NCI-H1105 (cell line): ENCODE measurements at places on chromosomes 16 and 17.

DNA sequence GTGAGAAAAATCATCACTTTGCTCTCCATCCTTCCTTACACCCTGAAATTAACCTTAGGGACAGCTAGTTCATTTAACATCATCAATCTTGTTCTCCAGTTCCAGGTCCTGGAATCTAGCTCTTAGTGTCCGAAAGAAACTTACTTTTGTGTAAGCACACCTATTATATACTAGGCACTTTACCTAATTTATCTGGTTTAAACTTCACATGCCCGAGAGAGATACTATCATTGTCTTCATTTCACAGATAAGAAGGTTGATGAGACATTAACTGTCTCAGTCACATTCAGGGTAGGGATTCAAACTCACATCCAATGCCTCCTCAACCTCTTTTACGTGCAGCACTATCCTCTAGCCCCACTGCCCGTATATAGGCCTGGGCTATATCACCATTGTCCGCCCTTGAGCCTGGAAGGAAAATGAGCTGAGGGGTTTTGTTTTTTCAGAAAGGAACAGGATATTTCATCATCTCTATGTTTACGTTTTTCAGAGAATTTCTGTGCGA lies 501 bp upstream of the AP2B1 start:
- DNase-seq = no peak

DNA sequence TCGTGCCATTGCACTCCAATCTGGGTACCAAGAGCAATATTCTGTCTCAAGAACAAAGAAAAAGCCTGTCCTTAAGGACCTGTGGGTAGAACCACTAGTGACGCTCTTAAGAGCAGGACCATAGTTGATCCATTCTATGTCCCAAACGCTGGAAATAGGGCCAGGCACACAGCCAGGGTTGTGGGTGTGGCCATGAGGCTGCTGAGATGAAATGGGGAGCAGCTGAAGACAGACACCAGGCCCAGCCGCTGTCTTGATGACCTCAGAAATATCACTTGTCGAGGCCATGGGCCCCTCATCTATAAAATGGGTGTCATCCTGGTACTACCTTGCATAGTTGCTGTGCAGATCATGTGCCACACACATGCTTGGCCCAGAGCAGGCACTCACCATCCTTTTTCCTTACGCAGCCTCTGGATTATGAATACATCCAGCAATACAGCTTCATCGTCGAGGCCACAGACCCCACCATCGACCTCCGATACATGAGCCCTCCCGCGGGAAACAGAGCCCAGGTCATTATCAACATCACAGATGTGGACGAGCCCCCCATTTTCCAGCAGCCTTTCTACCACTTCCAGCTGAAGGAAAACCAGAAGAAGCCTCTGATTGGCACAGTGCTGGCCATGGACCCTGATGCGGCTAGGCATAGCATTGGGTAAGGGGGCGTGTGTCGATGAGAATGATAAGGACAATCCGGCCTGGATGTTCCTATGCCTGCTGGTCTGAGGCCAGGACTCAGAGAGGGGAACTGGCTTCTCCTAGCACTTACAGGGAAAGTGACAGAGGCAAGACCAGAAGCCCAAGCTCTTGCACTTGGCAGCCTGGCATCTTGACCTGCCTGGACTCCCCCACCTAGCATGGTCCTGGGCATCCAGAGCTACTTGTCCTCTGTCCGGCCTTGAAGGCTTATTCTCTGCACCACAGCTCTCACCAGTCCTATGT lies 25.5 kb downstream of the CDH5 start:
- no peak for DNase-seq

GRCh38 chr17:17930674-17931073 lies 41.5 kb downstream of the TOM1L2 start:
- DNase-seq = no peak

DNA sequence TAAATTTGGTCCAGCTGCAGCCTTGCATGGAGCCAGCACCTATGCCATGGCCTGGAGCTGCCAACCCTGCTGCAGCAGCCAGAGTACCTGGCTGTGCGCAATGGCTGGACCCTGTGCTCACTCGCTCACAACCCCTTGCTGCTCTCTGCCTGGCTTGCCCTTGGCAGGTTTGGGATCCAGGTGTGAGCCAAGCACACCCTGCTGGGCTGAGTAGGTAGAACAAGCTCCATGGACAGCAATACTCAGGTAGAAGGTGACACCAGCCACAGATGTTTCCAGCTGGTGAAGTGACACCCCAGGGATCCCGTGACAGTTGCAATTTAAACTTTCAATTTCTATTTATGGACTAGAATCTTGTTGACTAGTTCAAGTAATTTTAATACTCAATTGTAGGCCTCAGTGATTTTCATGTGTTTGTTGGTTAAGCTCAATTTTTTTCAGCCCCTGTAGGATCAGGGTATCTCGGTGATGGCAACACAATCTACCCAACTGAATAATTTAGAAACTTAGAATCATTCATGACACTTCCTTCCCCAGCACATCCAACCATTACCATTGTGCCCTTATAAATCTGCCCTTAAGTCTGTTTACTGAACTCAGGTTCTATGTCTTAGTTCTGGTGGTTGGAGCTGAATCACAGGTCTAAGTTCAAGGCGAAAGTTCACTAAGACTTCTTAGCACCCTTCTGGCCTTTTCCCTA lies 480.0 kb downstream of the PMP22 start:
- no peak for DNase-seq

DNA sequence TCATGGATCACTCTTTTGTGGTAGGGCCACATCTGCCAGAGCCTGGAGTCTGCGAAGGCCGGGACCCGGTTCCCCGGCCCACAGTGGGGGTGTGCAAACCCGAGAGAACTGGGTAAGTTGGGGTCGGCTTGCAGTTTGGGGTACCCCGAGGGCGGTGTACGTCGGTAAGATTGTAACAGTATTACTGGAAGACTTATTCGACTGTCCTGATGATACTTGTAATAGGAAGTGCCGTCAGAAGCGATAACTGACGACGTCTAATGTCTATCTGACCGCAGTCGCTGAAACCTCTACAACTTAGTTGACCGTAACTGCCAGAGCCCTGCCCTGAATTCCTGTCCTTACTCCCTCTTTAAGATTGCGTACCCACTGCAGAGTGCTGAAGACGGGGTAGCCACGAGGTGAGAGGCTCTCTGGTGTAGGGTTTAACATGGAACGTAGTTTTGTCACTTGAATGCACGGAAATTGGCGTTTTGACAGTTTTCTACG lies 24.0 kb downstream of the TRPV2 start:
- no peak for DNase-seq

- no peak for DNase-seq
These were observed 314.3 kb downstream of the C16orf95 start for GRCh38 chr16:87002717-87003413.

DNA sequence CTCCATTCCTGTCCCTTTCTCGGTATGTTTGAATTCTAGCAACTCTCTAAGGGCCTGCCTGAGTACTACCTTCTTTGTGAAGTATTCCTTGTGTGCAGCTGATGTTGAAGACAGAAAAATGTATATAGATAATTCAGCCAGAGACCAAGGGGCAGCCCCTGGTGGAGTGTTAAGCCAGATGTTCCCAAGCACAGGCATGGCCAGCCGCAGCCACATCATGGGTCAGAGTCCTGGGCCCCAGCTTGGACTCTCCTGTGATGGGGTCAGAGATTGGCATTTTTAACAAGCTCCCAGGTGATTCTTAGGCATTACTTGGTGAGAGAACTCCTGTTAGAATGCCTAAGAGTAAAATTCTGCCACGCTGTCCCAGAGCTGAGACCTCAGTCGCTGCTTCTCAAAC lies 100.8 kb downstream of the IRF8 start:
- DNase-seq = no peak

DNA sequence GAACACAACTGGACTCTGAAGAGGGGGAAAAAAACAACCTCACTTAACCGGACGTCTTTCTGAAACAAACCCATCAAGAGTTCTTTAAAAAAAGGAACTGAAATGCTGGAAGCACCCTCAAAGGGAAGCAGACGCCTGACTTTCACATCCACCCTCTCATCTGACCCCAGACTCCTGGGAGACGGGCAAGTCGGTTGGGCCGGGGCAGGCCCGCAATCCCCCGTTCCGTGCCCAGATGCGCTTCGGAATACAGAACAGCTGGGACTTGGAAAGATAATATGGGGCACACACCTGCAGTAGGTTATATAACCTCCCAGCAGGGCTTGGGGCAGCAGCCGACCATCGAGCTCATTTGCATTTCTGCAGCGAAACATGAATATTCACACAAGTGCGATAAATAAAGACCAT lies 3.7 kb downstream of the ARHGAP27 start:
- DNase-seq = no peak

GRCh38 chr16:3846595-3847091 lies 33.9 kb downstream of the CREBBP start:
- no peak for DNase-seq

- DNase-seq = no peak
These were observed 8.8 kb downstream of the SPIRE2 start for GRCh38 chr16:89837014-89837546.

DNA sequence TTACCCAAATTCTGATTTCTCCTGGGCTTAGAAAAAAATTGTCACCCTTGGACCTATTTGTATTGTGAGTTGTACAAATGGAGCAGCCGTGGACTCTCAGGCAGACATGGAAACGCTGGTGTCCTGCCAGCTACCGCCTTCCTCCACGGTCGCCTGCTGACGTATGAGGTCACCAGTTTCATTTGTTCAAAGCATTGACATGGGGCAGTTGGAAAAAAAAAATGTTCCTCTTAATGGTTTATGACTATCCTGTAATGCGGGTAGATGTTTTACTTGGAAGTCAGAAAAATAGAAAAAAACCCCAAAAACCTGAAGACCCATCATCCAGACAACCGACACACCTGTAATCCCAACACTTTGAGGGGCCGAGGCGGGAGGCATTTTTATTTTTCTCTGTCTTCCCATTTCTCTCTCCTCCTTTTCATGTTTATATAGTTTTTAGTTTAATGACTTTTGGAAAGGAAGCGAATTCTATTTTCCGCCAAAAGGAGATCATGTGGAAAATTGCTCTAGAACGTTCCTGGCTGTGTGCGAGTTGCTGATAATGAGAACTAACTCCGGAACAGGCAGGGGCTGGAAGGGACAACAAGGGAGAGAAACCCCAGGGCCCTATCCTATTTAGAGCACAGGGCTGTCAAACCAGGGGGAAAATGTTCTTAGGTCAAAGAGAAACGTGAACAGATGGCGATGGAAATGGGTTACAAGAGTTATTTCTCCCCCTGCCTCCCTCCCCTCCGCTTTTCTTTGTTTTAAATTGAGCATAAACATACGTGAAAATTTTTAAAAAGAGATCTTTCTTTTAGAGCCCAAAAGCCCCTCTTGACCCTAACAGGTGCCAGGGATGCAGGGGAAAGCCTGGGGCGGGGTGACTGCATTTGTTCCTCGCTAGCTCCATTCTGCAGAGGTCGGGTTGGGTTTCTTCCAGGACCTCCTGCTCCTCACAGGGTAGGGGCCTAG lies 13.7 kb downstream of the DNAH17 start:
- no peak for DNase-seq

DNA sequence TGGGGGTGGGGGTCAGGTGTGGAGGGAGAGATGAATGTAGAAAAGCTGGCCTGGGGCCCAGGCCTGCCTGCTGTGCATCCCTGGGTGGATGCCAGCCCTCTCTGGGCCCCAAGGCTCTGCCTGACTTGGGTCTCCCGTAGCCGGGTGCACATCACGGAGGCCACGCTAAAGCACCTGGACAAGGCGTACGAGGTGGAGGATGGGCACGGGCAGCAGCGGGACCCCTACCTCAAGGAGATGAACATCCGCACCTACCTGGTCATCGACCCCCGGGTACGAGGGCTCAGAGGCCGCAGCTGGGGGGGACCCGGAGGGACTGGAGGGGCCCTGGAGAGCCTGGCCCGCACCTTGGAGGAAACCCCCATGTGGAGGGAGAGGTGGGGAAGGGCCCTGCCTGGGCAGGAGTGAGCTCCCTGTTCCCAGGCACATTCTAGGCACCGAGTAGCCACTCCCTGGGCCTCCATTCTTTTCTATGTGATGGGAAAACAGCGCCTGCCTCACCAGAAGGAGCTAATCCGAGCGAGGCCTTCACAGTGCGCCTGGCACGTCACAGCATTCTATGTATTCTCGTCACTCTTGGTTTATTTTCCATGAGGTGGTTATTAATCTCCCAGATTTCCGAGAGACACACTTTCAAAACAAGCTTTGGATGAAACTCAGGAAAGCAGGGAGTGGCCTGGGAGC lies 34.7 kb downstream of the ADCY7 start:
- DNase-seq = no peak

GRCh38 chr17:1123921-1124715 lies 55.7 kb downstream of the ABR start:
- peak; percentile 67 for DNase-seq

DNA sequence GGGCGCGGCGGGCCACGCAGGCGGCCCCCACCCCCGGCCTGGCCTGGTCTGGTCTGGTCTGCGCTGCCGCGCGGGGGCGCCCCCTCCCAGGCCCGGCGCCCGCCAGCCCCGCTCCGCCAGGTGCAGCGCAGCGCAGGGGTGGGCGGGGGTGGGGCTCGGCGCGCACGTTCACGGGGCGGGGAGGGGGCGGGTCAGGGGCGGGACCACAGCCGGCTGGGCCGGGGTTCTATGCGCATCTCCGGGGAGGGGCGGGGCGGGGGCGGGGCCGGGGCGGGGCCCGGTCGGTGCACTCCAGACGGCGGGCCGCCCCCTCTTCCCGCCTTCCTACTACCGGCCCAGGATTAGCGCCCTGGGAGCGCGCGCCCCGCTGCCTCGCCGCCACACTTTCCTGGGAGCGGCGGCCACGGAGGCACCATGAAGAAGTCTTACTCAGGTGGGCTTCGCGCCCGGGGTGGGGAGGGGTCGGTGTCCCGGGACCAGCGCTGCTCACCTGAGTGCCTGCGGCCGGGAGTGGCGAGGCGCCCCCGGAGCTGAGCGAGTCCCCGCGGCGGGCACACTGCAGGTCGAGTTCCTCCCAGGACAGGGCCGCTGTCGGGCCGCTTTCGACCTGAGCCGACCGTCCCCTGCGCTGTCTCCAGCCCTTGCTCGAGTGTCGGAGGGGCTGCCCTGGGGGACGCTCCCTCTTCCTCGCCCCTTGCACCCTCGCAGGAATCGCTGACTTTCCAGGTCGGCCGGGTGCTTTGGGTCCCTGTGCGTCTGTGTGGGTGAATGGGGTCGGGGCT lies 140.5 kb downstream of the SEC14L1 start:
- DNase-seq = peak; percentile 62

DNA sequence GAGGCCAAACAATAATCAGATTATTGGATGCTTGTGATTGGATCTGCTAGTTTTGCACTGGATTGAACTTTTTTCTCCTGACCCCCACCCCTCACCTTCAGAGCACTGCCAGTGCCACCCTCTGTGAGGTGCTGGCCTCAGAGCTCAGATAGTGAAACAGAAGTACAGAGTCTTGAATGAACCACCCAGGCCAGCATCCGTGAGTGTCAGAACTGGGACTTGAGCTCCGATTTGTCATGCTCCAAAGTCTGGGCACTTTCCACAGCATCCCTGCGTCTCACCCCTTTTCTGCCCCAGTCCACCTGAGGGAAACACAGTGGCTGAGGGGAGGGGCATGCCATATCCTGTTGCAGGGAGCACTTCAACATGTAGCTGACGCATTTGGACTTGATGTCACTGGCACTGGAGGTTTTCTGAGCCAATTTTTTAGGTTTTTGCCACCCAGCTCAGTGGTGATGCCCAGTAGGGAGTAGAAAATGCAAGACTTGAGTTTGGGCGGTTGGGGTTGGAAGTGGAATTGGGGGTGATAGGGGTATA lies 47.3 kb downstream of the SMPD3 start:
- no peak for DNase-seq
